ENCODE measurements at places on chromosomes 7 and 10. TPM values are rescaled to one million over a fixed set of nuclear protein-coding genes. Genes with fewer than 3 reads are reported as not detected.

- no peak for DNase-seq
Measured at GRCh38 chr10:8045726-8046494, 8.6 kb upstream of the GATA3 start.

DNA sequence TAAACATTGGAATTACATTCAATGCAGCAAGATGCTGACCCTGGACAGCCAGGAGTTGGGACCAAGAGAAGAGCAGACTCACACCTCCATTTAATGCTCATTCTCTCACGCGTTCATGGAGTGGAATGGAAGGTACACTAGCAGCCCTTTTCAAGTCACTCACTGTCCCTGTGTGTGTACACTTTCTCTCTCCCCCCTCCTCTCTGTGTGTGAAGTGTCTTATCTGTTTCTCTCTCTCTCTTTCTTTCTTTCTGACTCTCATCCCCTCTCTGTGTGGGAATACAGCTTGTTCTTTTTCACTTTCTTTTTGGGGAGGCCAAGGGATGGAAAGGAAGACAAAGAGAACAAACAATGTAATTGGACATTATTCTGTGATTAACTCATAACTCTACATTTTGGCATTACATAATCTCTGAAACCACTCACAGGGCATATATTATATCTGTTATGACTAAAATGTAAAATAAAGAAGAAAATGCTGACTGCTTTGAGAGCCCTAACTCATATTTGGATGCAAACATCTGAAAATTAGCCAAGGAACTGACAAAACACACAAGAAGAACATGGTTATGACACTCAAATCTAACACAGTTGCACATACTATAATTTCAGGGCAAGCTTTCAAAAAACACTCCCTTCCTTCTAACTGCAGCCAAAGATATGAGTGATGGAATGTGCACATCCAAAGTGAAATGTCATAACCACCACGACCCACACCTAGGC lies 188.8 kb downstream of the PARD3 start:
- no peak for DNase-seq

DNA sequence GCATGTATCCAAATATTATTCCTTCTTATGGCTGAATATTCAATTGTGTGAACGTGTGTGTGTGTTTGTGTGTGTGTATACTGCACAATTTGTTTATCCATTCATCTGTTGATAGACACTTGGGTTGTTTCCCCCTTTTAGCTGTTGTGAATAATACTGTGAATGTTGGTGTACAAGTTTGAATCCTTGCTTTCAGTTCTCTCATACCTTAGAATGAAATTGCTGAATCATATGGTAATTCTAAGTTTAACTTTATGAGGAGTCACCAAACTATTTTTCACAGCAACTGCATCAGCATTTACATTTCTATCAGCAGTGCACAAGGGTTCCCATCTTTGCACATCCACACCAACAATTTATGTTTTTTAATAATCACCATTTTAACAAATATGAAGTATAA lies 86.9 kb upstream of the GATAD1 start:
- DNase-seq, result no peak

- DNase-seq, result no peak
Measured at GRCh38 chr10:96618653-96619052, 31.8 kb upstream of the TM9SF3 start.

- peak; percentile 28 for DNase-seq
Measured at GRCh38 chr7:50681432-50682045, 101.2 kb downstream of the GRB10 start.

DNA sequence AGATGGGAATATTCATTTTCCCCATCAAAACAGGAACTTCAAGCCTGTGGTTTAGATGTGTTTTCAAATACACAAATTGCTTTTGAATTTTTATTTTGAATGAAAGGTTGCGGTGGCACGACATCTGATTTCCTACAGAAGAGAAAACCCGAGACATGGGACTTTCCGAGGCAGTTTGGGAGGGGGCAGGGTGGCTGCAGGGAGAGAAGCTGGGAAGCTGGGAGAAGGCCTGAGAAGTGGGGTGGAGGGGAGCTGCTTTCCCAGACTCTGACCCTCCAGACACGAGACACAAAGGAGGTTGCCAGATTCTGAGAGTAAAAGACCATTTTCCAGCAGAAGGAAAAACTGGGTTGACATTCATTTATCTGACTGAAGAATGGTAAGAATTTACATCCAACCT lies 19.6 kb downstream of the TMEM176A start:
- DNase-seq, result no peak

DNA sequence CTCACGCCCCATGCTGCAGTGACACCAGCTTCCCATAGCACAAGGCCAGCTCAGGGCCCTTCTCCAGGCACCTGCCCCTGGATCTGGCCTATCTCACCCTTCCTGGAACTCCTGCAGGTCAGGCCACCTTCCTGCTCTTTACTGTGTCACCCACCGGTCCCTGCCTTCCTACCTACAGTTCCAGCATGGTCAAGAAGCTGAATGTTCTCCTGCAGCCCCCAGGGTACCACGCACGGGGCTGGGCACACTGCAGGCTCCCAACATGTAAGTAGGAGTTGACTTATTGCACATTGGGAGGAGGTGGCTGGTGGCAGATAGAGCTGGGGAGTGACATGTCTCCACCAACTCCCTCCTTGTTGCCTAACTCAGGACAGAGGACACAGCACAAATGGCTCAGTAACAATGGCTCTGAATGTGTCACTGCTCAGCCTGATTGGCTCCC lies 14.5 kb downstream of the ITPRIP start:
- DNase-seq, result no peak

DNA sequence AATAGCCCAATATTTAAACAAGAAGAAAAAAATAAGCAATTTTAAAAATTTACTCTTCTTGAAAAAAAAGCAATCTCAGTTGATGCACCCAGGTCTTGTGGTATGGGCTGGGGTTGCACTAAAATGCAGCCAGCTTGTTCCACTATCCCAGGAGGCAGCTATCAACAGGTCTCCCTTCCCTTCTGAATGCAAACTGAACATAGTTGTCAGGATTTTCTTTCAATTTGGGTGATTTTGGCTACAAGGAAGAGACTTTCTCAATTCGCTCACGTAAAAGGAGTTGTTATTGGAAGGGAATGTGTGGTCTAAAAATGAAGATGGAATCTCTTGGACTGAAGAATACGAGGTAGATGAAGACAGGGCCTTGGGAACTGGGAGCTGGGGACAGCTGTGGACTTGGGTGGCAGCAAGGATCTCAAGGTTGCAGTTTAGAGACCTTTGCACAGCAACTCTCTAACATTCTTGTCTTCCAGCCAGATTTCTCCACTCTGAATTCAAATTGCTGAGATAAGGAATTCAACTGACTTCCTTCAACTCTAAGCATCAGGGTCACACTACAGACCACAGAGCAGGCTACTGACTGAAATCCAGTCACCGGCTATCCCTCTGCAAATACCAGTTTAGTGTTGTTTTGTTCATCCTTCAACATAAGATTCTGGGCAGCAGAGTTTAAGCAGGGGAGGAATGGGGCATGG lies 3.1 kb upstream of the TMEM26 start:
- no peak for DNase-seq

GRCh38 chr7:30612658-30613265 lies 18.1 kb downstream of the GARS1 start:
- no peak for DNase-seq

- DNase-seq, result no peak
Measured at GRCh38 chr10:98264378-98265065, 3.5 kb downstream of the LOXL4 start.

- DNase-seq, result no peak
Measured at GRCh38 chr10:101828766-101829551, 10.7 kb upstream of the OGA start.

- DNase-seq, result no peak
Measured at GRCh38 chr10:76572021-76572420, 1065.6 kb downstream of the KCNMA1 start.

DNA sequence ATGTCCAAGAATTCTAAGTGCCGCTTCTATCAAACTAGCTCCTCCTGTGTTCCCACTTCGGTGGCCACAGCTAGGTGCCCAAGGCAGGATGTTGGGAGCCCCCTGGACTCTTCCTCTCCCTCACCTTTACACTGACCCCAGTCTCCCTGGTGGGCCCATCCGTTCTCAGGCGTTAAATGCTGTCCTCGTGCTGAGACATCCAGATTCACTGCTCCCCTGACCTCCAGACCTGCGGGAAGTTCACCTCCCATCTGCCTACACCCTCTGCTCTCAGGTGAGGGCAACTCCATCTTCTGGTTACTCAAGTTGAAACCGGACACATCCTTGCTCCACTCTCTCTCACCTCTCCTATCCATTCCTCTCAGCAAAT lies 114.3 kb downstream of the ARHGAP22 start:
- no peak for DNase-seq

GRCh38 chr7:110852156-110852940 lies 238.6 kb upstream of the LRRN3 start:
- DNase-seq, result no peak

DNA sequence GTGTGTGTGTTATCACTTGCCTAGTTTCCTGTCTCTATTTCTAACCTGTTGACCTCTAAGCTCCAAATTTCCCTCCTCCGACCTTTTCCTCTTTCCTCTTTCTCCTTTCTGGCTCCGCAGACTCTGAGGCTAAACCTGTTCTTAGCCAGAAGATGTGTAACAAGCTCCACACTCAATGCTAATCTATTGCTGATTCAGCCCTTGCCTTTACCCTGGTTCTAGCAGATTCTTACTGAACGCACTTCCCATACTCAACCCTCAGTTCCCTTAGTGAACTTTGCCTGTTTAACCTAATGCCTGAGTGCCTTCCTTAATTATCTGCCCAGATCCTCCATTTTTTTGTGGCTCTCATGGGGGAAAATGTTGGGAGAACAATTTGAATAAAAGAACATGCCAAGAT lies 30.0 kb upstream of the SGMS1 start:
- no peak for DNase-seq

DNA sequence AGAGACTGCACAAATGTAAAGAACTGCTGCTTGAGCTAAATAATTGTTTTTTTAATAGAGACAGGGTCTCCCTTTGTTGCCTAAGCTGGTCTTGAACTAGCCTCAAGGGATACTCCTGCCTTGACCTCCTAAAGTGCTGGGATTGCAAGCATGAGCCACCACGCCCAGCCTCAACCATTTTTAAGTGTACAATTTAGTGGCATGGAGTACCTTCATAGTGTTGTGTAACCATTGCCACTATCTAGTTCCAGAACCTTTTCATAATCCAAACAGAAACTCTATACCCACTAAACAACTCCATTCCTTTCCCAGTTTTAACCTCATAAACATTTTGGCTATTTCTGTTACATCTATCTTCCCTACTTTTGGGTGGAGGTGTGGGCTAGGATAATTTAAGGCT lies 6.7 kb downstream of the EIF4H start:
- DNase-seq, result no peak

- no peak for DNase-seq
Measured at GRCh38 chr7:129282865-129283264, 58.0 kb downstream of the AHCYL2 start.

GRCh38 chr10:66463611-66464010 lies 462.2 kb upstream of the LRRTM3 start:
- DNase-seq, result no peak

DNA sequence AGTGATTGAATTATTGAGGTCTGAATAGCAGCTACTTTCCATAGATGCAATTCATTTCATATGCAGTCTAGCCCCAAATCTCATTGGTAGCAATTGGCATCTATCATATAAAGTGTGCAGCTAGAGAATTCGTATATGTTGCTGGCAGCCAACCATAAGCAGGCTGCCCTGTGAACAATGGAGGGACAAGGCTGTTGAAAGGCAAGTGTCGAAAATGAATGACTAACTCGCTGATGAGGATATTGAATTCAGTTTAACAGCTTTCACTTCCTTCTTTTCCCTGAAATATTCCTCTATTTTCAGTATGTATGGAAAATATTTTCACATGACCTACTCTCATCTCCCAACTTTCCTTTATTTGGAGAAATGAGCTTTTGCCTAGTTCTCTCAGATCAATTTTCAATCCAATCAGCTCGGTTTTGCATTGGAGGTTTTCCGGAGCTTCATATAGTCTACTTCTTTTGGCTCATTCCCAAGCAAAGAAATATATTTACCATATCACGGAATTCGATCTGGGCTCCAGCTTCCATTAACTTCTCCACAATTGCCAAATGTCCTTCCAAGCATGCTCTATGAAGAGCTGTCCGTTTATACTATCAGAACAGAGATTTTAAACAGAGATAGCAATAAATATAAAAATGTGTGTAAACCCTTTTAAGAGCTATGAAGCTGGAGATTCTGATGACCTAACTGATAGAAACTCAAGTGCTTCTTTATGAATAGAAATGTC lies 3.5 kb downstream of the ANKRD1 start:
- no peak for DNase-seq

DNA sequence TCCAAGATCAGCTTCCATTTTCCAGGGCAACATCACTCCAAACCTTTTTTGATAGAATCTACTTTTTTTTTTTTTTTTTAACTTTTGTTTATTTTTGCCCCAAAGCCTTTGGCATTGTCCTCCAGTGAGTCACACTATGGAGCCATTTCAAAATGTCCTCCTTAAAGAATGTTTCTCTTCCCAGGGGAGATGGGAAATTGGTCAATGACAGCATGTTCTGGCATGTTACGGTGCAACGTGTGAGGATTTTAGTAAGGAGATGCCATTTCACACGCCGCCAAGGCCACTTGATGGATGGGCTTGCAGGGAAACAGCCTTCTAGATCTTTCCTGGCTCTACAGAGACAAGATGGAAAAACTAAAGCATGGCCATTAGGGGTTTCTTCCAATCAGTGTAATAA lies 30.7 kb upstream of the TRIL start:
- DNase-seq, result no peak

DNA sequence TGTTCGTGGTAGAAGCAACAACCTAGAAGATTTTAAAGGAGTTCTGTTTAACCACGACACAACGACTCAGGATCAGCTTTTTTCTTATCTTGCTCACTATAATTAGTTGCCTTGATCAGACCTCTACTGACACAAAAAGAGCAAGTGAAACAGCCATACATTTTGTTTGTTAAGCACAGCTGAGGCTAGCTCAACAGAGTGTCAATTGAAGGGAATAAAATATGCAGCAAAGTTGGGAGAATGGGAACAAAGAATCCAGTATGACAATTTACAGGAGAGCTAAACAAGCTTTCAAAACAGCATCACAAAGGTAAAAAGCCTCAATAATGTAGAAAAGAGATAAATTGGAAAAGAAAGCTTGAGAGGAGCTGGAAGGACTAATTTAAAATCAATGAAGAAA lies 40.5 kb upstream of the HERPUD2 start:
- no peak for DNase-seq

DNA sequence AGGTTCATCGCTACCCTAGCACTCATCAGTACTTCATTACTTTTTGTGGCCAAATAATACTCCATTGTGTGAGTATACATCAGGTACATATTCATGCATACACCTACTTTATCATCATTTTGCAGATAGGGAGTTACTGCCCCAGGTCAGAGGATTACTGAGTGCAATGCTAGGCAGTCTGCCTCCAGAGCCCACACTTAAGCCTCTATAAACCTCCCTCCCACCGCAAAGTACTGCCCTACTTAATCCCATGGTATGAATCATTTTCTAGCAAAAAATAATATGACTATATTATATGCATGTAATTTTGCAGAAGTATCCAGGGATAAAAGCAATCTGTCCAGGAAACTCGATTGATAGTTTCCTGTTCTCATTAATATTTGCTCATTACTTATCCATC lies 194.3 kb downstream of the GRID1 start:
- no peak for DNase-seq

- DNase-seq, result no peak
Measured at GRCh38 chr10:132665946-132666704, 119.8 kb downstream of the NKX6-2 start.

Gene FAM171A1
- total RNA-seq, result 0.24 TPM

Gene GPR26
- not detected for total RNA-seq

Gene SLC26A5
- not detected for total RNA-seq

Gene DIP2C
- total RNA-seq, result 0.57 TPM

Gene HOXA9
- total RNA-seq, result not detected

Gene SLC16A9
- total RNA-seq, result 0.45 TPM

Gene PON1
- total RNA-seq, result not detected

Gene DLX5
- not detected for total RNA-seq

Gene PROSER2
- total RNA-seq, result 1.2 TPM

Data from natural killer cell treated with Interleukin-12 subunit alpha and Interleukin-12 subunit beta and Interleukin-15 and Interleukin-18, amount 100 ng/mL, for 72 hours (primary cell).